ENCODE measurements at places on chromosomes 2 and 18. TPM values are rescaled to one million over a fixed set of nuclear protein-coding genes. Genes with fewer than 3 reads are reported as not detected.
A peak's percentile ranks its signal among the peaks of the same experiment; 100 is the strongest.

- H3K4me3 ChIP-seq, result no peak overlapping the region
- H3K4me1 ChIP-seq, result no peaks in the 10 kb centered on the region
- peaks cover 7% of the 10 kb centered on the region for H3K27me3 ChIP-seq
- no peak overlapping the region for H3K27ac ChIP-seq
- no peak for DNase-seq
Measured at GRCh38 chr2:47676261-47676926, 106.6 kb upstream of the MSH6 start.

Gene SP5
- total RNA-seq, result not detected

DNA sequence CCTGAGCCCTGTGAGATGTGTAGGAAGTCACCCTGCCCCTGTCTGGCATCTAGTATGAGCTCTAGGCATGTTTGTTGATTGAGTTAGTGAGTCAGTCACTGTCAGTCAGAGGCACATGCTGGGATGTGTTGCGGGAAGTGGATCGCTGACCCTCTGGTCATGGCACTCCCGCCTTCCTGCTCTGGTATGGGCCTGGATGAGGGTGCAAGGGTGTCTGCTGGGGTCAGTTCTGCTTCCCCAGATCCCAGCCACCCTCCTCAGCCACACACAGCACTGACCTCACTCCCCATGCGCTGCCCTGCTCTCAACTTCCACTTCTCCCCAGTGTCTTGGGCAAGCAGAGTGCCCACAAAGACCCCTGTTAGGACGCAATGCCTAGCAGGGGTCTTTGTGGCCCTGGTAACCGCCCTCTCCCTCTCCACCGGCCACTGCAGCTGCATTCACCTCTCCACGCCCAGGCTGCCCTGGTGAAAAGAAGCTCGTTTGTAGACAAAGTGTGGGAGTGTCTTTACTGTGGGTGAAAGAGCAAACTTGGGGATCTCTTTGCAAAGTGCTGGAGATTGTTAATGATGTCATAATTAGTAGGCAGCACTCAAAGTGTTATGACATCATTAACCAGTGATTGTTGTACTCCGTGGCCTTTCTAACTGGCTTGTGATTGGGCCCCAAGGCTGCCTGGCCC lies 252.1 kb downstream of the LDLRAD4 start:
- no peak overlapping the region for H3K27ac ChIP-seq
- peaks cover 43% of the 10 kb centered on the region for H3K36me3 ChIP-seq
- no peak overlapping the region for H3K4me3 ChIP-seq
- peaks cover 27% of the 10 kb centered on the region for H3K4me1 ChIP-seq
- DNase-seq, result no peak

Gene CYTIP
- total RNA-seq, result 406 TPM

DNA sequence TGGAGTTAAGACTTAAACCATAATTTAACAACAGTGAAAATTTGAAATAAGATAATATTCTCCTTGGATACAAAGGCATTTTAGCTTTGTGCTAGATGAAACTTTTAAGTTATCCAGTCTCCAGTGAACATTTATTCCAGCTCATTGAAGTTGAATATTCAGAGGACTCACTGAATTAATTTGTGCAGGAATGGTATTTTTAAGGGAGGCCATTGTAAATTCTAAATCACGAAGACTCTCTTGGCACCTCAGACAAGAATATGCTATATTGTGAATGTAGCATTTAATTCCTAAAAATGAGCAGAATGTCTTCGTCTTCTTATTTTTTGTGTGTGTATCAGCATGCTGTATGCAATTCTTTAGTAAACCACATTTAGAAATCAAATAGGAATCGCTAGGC lies 731.7 kb upstream of the RAB6C start:
- DNase-seq, result no peak
- H3K27me3 ChIP-seq, result no peaks in the 10 kb centered on the region
- no peaks in the 10 kb centered on the region for H3K36me3 ChIP-seq
- H3K27ac ChIP-seq, result no peak overlapping the region
- H3K4me3 ChIP-seq, result no peak overlapping the region

Gene CEP76
- total RNA-seq, result 14.8 TPM

DNA sequence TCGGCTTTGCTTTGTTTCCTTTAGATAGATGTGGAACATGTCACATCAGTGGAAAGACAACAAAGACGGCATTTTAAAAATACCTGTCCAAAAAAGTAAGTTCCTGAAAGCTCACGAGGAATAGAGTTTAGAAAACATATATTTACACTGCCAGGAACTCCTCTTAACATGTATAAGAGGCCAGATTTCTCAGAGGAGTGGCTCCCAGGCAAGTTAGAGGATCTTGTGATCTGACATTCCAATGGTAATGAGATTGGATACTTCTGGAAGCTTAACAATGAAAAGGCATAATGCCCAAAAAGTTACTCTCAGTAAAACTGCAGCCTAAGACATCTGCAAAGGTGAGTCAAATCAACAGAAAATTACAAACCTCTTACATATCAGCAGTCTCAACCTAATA lies 77.1 kb downstream of the CYRIA start:
- no peaks in the 10 kb centered on the region for H3K4me1 ChIP-seq
- H3K4me3 ChIP-seq, result no peak overlapping the region
- no peak for DNase-seq
- no peaks in the 10 kb centered on the region for H3K27me3 ChIP-seq

Gene FHOD3
- total RNA-seq, result not detected

Gene RNF125
- total RNA-seq, result 48.4 TPM

Gene ITPRIPL1
- 46.3 TPM for total RNA-seq

GRCh38 chr2:227871375-227871791 lies at the start of gene DAW1:
DAW1 (plus strand) TSS chr2:227871631; CDS start chr2:227871690, 59 bp downstream.
- H3K27ac ChIP-seq, result no peak within 1 kb of the TSS
- H3K27me3 ChIP-seq, result peaks cover 19% of the 10 kb centered on the region
- no peak within 1 kb of the TSS for H3K4me3 ChIP-seq
- peak; percentile 51 for DNase-seq

DNA sequence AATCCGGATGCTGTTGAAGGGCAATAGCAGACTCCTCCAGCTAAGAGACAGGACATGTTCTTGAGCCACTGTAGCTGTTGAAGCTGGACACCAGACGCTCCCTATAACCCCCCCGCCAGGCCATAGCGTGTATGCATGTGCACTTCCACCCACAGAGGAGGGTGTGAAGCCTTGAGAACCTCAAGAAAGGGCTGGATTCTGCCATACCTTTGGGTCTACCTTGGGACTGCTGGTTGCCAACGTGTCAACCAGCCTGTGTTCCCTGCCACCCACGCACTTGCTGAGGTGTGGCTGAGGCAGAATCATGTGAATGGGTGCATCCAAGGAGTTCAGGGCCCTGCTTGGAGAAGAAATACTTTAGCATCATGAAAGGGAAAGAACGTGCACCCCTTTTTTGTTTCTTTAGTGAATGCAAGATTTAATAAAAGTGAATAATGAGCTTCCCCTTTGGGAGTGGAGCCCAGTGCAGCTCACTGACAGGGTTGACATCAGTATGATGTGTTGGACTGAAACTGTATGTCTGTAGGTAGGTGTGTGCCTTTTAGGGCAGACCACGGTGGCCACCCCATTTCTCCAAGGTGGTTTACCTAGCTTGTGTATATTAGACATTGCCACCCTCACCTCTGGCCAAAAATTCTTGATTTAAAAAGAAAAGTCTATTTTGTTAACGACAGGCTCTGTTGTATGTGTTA lies 198.3 kb downstream of the MGAT5 start:
- H3K27ac ChIP-seq, result no peak overlapping the region
- no peaks in the 10 kb centered on the region for H3K36me3 ChIP-seq

- H3K27ac ChIP-seq, result peak overlapping the region; percentile 91
- DNase-seq, result peak; percentile 75
- H3K4me1 ChIP-seq, result peaks cover 55% of the 10 kb centered on the region
- peaks cover 66% of the 10 kb centered on the region for H3K36me3 ChIP-seq
- peak overlapping the region; percentile 55 for H3K4me3 ChIP-seq
Measured at GRCh38 chr18:32049393-32050171, 31.0 kb downstream of the RNF125 start.

GRCh38 chr2:142190805-142191204 lies 60.0 kb upstream of the LRP1B start:
- no peak for DNase-seq
- no peak overlapping the region for H3K4me3 ChIP-seq
- H3K36me3 ChIP-seq, result no peaks in the 10 kb centered on the region
- no peak overlapping the region for H3K27ac ChIP-seq
- H3K27me3 ChIP-seq, result no peaks in the 10 kb centered on the region

- no peaks in the 10 kb centered on the region for H3K36me3 ChIP-seq
- H3K27me3 ChIP-seq, result peaks cover 4% of the 10 kb centered on the region
- H3K4me3 ChIP-seq, result no peak overlapping the region
- no peak for DNase-seq
Measured at GRCh38 chr2:510839-511238, 166.4 kb downstream of the TMEM18 start.

DNA sequence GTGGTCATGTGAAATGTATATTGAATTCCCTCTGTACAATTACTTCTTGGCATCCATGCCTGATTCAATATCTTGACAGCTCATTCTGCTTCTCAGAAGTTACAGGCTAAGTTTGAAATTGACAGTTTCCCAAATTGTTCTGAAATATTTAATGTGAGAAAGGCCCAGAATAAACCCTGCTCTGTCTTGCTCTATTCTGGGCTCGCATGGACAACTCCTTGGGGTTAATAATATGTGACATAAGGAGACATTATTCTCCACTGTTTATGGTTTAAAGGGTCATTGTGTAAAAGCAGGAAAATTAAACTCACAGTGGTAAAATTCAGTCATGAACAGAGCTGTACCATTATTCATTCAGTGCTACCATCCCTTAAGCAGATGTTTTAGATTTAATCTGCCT lies 160.7 kb upstream of the CNTNAP5 start:
- DNase-seq, result no peak
- no peaks in the 10 kb centered on the region for H3K4me1 ChIP-seq
- H3K27me3 ChIP-seq, result no peaks in the 10 kb centered on the region

DNA sequence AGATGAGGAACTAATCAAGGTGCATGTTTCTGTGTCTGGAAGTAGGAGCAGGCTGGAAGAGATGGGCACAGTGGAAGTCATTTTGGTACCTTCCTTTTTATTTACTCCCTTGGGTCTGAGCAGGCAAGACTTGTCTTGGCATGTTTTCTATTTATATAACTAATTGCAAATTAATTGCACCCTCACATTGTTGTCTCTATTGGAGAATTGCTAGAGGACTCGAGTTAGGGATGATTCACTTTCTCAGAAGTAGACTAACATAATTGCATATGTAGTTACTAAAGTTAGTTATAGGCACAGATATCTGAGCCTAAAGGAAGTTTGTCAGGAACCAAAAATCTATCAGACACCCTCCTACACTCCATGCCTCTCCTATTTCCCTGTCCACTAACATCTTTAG lies 92.8 kb upstream of the NRP2 start:
- H3K4me3 ChIP-seq, result no peak overlapping the region
- H3K27me3 ChIP-seq, result no peaks in the 10 kb centered on the region
- H3K36me3 ChIP-seq, result no peaks in the 10 kb centered on the region
- no peaks in the 10 kb centered on the region for H3K4me1 ChIP-seq

GRCh38 chr2:48424356-48424755 lies 105.6 kb upstream of the STON1 start:
- no peak overlapping the region for H3K4me3 ChIP-seq
- no peak for DNase-seq
- no peaks in the 10 kb centered on the region for H3K27me3 ChIP-seq
- no peak overlapping the region for H3K27ac ChIP-seq
- peaks cover 21% of the 10 kb centered on the region for H3K4me1 ChIP-seq

- H3K27me3 ChIP-seq, result no peaks in the 10 kb centered on the region
- no peaks in the 10 kb centered on the region for H3K4me1 ChIP-seq
- DNase-seq, result no peak
- H3K27ac ChIP-seq, result no peak overlapping the region
Measured at GRCh38 chr2:185643434-185643833, 95.2 kb upstream of the FSIP2 start.

Gene UNC80
- not detected for total RNA-seq

Gene TPGS2
- 110 TPM for total RNA-seq

DNA sequence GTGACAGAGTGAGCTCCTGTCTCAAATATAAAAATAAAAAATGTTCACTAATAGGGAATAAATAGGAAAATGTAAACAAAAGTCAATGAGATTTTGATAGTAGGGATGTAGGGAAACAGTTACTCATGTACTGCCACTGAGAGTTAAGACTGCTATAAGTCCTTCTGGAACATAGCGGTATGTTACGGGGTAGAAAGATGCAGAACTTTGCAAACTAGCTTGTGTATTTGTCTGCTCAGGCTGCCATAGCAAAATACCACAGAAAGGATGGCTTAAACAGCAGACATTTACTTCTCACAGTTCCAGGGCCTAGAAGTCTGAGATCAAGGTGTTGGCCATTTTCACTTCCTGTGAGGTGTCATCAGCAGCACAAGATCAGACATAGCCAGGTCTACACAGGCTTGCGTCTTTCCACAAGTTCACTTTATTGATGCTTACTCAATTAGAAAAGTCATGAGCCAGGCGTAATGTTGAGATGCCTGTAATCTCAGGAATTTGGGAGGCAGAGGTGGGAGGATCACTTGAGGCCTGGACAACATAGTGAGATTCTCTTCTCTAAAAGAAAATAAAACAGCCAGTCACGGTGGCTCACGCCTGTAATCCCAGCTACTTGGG lies 8.8 kb downstream of the TXNDC2 start:
- H3K27me3 ChIP-seq, result peaks cover 3% of the 10 kb centered on the region
- H3K4me1 ChIP-seq, result peaks cover 28% of the 10 kb centered on the region
- H3K36me3 ChIP-seq, result no peaks in the 10 kb centered on the region
- H3K4me3 ChIP-seq, result no peak overlapping the region
- peak overlapping the region; percentile 50 for H3K27ac ChIP-seq

DNA sequence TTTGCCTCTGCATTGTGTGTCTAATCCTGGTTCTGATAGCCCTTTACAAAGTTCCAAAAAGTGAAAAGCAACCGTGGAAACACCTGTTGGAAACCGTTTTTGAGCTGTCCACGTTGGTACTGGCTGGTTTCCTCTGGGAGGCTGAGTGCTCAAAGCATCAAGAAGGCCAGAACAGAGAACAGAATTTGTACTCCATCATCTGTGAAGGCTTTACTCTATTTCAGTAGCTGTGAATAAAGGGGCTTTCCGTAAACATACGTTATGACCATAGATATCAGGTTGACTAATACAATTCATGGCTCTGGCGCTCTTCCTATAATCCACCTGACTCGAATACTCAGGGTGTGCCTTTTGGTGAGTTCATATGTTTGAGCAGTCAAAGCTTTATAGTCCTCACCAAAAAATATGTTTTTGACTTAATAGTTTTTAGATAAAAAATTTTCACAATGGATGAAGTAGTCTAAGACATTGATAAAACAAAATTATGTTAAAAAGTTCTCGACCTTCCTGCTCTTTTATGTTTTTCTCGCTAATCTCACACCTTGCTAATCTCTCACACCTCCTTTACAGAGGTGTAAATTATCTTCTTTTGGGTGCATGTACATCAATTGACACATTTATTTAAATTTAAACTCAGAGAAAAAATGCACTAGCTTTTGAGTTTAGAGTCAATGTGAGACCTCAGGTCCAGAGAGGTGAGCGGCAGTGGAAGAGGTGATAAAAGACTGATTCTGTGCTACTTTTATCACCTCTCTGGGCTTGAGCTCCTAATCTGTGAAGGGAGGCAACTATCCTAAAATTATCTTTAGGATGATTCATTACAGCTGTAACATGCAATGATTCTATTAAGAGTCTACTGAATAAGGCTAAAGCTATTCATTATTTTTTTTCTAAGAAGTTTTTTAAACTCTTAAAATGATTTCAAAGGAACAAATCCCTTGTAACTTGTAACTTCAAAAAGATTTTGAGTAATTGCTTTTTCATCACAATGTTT lies 65.3 kb downstream of the CXCR4 start:
- H3K4me1 ChIP-seq, result peaks cover 92% of the 10 kb centered on the region
- H3K36me3 ChIP-seq, result peaks cover 10% of the 10 kb centered on the region
- no peaks in the 10 kb centered on the region for H3K27me3 ChIP-seq
- H3K4me3 ChIP-seq, result peak overlapping the region; percentile 53
- peak; percentile 31 for DNase-seq

- no peaks in the 10 kb centered on the region for H3K36me3 ChIP-seq
- H3K27ac ChIP-seq, result no peak overlapping the region
- no peaks in the 10 kb centered on the region for H3K4me1 ChIP-seq
- H3K4me3 ChIP-seq, result no peak overlapping the region
- H3K27me3 ChIP-seq, result no peaks in the 10 kb centered on the region
Measured at GRCh38 chr2:217065695-217066405, 206.0 kb upstream of the TNP1 start.

All from activated CD4-positive, alpha-beta memory T cell treated with anti-CD3 and anti-CD28 coated beads, Interleukin-2, amount 10 ng/mL, durations not matched to agents 7 days and 5 days (primary cell).